ENCODE measurements at places on chromosomes 6 and 20.

DNA sequence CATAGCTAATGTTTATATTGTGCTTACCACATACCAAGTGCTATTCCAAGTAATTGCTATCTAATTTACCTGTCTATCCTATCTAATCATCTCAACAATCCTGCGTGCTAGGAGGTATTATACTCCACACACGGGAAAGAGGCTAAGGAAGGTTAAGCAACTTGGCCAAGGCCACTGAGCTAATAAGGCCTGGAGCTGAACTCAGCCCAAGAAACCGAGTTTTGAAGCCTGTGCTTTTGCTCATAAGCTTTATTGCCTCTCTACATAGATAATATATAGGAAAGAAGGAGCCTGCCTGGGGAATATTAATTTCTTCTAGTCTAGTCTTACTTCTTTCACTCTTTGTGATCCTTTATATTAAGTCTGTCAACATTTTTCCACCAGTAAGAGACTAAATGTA is 67.8 kb upstream of the ADGRF4 start:
- no peak for DNase-seq

GRCh38 chr6:117512987-117513573 is 30.6 kb downstream of the DCBLD1 start:
- no peak for DNase-seq

DNA sequence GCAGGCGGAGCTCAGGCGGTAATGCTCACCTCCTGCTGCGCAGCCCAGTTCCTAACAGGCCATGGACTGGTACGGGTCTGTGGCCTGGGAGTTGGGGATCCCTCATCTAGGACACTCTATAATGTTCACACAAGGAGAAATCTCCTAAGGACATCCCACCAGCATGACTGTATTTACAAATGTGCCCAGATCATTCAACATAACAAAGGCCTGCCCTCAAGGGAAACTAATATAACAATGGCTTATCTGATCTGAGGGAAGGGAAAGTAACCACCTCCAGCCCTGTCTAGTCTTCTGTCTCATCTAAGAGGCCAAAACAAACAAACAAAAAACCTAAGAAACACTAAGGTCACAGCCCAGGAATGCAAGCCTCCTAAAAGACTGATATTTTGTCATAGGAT is 232.8 kb downstream of the RNGTT start:
- no peak for DNase-seq

- DNase-seq = no peak
Observed at GRCh38 chr6:109059153-109059552, 35.5 kb downstream of the SESN1 start.

DNA sequence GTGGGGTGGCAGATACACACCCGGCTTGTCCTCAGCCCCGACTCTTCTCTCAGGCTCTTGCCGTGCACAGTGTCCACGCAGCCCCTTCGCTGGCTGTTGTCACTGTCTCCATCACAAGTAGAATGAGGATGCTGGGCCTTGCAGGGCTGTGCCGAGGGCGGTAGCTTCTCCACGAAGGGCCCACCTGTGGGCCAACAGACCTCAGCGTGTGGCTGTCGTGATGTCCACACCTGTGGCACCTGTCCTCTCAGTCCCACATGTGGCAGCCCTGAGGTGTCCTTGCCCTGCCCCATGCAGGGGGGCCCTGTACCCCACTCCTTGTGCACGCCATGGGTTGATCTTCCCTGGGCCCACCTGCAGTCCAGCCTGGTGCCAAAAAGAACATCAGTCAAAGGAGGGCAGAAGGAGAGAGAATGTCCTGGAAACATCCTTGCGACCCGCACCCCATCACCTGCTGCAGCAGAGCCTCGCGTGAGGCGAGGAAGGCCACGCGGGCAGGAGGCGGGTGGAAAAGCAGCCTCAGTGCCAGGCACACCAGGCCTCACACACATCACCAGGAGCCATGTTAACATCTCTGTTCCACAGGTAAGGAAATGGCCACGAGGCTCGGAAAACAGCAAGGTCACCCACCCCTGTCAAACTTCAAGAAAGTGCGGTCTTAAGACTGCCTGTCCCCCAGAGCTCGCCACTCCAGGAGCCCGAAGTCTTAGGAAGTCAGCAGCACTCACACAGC is 22.3 kb upstream of the AFDN start:
- no peak for DNase-seq

DNA sequence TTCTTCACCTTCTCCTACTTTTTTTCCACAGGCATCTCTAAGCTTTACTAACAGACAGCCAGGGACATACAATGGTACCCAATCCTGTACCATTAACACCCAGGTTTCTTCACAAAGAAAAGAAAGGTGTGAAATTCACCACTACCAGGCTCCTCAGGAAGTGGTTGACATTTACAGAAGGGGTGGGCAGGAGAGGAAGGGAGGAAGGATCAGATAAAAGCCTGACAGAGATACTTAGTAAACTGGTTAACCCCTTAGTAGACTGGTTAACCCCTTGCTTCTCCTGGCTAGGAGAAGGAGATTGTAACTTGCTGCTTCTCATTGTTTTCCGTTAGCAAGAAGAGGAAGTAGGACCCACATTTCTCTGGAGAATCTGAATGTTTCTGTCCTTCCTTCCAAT is 7.2 kb downstream of the SAMD3 start:
- DNase-seq = no peak

GRCh38 chr20:63652192-63652980 is 838 bp downstream of the STMN3 start:
- DNase-seq = no peak

- DNase-seq = no peak
Observed at GRCh38 chr6:52337633-52338290, 24.2 kb upstream of the PAQR8 start.

DNA sequence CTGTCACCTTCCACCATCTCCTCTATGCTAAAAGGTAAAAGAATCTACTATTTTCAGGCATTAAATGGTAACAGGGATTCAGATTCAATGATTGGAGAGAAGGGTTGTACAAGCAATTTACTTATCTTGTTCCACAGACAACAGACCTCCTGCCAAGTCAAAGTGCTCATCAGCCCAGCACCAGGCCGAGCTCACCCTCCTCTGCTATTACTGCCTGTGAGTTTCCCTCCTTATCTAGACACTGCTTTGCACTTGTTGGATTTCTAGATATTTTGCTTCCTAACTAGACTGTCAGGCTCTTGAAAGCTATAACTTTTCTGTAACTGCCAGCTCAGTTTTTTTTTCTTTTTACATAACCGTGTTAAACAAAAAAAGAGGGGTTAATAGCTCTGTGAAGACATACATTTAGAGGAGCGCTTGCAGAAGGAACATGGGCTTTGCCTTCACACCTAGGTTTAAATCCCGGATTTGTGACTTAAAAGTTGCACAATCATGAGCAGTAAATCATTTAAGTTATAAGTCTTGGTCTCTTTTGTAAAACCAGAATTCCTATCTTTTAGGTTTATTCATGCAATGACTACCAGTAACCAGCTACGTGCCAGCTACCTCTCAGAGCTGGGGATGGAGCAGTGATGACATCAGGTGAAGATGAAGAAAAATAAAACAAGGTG is 1.1 kb upstream of the FAM162B start:
- DNase-seq = no peak

- no peak for DNase-seq
Observed at GRCh38 chr6:139642346-139642745, 267.9 kb upstream of the CITED2 start.

- no peak for DNase-seq
Observed at GRCh38 chr20:59412181-59412580, 111.8 kb downstream of the EDN3 start.

DNA sequence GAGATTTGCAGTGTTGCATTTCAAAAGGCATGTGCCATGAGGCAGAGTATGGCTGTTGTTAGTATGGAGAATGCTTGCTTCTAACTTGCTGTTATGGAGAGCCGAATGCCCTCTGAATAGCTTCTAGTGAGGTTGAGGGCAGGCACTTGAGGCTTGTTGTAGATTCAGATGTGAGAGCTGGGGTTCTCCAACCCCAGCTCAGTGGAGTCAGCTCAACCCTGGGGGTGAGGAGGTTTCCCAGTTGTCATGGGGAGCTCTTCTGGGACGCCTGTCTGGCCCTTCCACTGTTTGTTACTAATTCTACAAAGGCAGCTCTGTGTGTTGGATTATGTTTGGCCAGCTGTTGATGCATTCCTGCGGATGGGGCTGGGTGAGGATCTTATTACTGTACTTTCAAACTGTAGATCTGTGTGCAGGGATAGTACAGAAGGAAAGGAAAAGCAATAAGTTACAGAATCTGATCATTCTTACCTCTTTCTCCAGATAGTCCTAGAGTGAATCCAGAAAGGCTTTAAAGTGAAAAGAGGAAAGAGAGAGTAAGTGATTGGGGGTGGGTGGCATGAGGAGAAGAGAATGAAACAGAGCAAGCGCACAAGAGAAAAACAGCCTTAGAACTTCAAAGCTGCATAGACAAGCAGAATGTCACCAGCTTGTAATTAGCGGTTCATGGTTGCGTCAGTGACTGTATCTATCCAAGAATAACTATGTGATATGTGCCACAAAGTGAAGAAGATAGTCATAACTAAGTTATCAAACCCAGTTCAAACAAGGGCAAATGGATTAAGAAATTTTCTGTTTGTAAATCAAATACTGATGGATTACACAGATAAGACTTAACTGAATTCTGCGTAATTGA is 148.7 kb downstream of the PRL start:
- DNase-seq = no peak

GRCh38 chr6:104949206-104949605 is 7.7 kb upstream of the LIN28B start:
- no peak for DNase-seq

GRCh38 chr6:1136415-1136774 is 175.5 kb upstream of the FOXQ1 start:
- no peak for DNase-seq

- DNase-seq = no peak
Observed at GRCh38 chr6:3367630-3368029, 89.2 kb downstream of the SLC22A23 start.

- DNase-seq = no peak
Observed at GRCh38 chr6:168231393-168231957, 88.1 kb downstream of the DACT2 start.

GRCh38 chr20:19210391-19211155 is 1.9 kb upstream of the SLC24A3 start:
- DNase-seq = no peak

- DNase-seq = no peak
Observed at GRCh38 chr6:168302534-168302933, 17.0 kb downstream of the DACT2 start.

DNA sequence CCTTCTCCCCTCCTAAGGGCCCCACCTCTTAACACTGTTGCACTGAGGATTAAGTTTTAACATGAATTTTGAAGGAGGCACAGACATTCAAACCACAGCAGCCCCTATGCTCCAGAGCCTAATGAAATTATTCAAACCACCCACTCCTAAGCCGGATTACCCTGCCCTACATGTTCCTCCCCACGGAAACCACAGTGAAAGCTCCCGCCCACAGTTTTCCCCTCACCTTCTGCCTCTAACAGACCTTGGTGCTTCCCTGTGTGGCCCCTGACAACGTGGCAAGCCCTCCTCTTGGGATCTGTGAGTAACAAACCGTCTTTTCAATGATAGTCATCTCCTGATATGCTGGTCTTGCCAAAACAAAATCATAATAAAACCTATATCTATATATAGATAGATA is 74.8 kb downstream of the RIN2 start:
- no peak for DNase-seq

DNA sequence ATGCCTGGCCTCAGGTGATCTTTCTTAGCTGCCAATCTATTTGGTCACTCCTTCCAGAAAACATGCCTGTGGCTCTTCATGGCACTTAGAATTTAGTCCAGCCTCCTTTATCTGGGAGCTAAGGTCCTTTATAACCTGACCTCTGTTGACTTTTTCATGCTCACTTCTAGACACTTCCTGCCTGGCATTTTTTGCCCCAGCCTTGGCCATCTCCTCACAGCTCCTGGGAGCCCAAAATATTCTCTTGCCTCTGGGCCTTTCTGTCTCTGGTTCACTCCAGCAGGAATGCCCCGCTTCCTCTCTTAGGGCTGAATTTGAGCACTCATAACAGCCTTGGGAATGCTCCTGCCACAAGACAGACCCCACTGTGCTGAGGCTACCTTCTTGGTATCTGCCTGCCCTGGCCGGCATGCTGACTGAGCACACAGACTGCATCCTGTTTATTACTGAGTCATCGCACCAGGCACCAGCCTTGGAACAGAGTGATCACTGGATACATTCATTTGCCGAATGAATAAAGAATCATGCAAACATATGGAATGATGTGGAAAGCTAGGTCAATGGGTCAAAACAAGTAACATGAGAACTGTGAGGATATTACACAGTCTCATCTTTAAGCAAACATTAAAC is 5.8 kb upstream of the EEF1E1 start:
- DNase-seq = no peak

- no peak for DNase-seq
Observed at GRCh38 chr6:144145541-144145940, 4.8 kb upstream of the STX11 start.

GRCh38 chr6:129105035-129105434 is 222.1 kb downstream of the LAMA2 start:
- DNase-seq = no peak

DNA sequence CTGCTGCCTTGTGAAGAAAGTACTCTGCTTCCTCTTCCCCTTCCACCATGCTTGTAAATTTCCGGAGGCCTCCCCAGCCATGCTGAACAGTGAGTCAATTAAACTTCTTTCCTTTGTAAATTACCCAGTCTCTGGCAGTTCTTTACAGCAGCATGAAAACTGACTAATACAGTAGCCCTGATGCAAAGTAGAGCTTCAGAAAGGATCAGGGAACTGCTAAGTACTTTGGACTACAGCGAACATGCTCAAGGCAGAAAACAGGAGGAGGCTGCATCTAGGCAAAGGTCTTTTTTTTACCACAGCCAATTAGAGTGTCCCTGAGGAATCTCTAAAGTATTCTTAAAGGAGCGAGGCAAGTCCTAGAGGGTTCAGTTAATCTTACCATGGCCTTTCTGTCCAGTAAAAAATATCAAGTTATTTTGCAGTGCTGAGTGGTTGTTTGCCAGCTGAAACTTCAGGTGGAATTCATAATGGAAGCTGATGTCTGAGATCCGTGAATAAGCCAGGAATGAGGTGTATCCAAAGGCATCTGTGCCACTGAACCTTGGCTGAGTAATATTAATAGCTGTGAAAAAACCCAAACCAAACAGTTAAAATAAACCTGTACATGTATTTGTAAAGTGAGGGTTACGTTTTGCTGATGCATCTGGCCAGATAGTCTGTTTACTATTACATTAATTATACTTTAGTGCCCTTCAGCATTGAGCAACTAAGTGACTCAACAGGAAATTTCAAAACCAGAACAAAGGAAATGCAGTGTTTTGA is 170.4 kb downstream of the PHF3 start:
- DNase-seq = no peak

DNA sequence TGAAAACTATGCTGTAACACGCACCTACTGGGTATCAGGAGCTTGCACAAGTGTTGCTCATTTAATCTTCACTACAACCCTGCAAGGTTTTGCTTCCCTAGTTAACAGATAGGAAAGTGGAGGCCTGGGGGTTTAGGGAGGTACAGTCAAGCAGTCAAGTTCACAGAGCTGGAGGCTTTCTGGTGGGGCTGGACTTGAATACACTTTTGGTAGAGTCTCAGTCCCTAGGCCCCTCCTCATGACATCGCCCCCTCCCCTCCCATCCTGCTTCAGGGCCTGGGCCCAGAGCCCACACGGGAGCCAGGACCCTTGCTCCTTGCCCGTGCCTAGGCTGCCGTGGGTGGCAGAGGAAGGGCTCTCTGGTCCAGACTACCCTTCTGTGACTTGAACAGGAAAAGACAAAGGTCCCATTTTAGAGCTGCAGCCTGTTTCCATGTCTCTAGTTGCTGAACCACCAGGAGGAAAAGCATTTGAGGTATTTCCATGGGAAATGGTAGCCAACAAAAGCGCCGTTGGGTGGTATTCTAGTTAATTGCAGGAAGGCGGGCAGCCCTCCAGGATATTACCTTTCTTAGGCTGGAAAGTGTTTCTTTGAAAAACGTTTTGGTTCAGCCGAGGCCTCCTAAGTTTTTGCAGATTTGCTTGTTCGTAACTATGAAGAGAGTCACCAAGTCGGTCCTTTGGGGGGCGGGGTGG is 84.9 kb downstream of the CDC5L start:
- no peak for DNase-seq

All from NCI-H1436 treated with DMSO at 0.1 percent for 48 hours (cell line).